ENCODE measurements at places on chromosomes 4 and X.
A peak's percentile ranks its signal among the peaks of the same experiment; 100 is the strongest.

- DNase-seq, result no peak
Observed at GRCh38 chr4:120005076-120005475, 61.6 kb downstream of the MAD2L1 start.

DNA sequence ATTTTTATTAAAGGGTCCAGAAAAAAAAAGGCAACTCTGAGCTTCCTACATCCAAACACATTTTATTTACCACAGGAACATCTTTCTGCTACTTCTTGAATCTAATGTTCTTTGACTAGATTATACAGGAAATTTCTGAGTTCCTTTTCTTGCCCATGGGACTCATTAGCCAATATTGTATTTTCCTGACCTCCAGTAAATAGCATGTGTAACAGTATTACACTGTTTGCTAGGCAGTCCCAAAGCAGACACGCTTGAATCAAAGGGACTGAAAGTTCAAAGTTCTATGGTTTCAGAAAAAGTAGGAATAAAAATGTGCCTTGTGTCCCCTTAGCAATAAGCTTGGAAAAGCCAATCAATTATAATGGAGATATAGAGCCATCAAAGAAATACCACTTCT lies 57.4 kb downstream of the MOSPD2 start:
- DNase-seq, result no peak

DNA sequence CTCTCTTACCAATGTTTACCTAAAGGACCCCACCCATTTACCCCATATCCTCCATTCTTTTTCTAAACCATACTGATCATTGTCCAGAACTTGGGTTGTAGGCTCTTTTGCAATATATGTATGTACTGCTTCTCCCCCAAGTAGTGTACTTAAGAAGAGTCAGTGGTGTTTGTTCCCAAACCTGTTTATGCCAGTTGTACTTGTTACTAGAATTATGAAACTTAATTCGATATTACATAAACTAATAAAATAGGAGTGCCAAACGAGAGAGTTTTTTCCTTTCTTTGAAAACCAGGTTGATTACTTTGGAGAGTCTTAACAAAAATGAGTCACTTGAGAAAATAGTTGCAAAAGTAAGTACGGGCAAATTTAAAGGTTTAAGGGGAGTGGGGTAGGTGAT lies 96.3 kb downstream of the GEMIN8 start:
- DNase-seq, result no peak

DNA sequence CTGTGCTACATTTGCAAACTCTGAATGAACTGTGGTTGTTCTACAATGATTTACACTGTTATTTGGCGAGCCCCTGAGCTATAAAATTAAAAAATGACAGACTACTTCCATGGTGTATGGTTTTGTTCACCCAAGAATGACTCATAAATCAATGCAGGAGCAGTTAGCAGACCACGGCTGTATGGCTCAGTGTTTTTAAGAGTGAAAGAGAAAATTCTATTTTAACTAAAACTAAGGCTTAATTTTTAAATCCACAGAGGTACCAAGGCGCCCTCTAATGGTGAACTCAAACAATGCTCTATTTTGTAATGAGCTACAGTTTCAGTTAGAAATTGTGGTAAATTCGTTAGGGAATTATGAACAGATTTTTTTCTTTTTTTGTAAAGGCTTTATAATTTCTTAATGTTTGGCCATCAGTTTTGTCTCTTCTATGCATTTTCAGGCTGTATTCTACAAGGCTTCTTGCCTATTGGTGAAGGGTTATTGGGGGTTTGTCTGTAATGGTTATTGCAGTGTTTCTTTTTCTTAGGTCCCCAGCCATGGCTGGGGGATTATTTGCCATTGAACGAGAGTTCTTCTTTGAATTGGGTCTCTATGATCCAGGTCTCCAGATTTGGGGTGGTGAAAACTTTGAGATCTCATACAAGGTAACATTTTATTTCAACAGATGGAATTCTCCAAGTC lies 32.5 kb downstream of the HMGB2 start:
- peak; percentile 76 for DNase-seq

DNA sequence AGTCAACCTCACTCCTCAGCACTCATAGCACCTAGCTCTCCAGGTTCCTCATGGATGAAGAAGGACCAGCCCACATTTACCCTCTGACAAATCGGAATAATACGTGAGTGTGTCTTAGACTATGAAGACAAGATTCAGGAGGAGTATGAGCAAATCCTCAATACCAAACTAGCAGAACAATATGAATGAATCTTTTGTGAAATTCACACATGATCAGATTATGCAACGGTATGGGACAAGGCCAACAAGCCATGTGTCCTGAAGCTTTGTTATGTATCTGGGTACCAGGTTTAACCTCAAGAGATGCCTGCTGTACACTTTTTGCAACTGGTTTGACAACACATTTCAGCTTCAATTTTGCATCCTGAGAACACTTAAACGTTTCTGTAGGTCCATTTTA lies 300.1 kb downstream of the OPHN1 start:
- no peak for DNase-seq

- DNase-seq, result no peak
Observed at GRCh38 chrX:112874175-112874574, 33.5 kb upstream of the AMOT start.

DNA sequence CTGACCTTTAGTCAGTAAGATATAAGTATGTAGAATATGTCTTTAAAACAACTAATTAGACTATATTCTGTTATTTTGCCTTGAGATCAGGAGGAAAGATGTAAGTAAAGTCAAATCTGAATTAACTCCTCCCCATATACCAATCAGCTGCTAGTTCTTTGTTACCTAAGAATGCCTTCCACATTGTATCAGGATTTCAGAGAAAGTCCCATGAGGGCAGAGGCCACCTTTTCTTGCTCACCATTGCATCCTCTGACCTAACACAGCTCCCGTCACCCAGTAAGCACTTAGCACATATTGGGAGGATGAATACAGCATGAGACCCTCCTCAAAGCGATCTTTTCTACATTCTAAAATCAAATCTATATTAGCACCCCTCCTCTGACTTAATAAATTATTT lies 87.0 kb downstream of the COL25A1 start:
- DNase-seq, result no peak

DNA sequence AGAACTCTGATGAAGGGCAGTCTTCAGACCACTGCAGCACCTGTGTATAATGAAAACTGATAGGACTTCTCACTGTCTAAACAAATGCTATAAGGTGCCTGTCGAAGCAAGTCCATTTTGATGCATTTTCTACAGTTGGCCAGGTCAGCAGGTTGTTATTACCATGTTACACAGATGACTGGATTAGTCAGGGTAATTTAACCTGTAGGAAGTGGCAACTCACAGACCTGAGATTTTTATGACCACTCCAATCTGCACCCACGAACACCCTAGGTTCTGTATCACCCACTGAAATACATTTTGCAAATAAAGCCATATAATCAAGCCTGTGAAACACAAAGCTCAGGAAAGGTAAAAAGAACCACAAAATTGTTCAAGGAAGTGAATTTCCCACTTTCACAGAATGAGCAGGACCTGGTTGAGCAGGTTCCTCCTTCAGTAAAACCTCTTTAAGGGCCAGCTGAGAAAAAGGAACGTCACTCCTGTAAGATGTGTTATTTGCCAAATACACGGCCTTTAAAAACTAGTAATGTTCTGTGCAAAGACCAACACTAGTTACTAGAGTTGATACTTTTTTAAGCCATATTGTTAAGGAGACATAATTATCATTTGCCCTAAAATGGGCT lies 12.7 kb downstream of the MAML3 start:
- no peak for DNase-seq

DNA sequence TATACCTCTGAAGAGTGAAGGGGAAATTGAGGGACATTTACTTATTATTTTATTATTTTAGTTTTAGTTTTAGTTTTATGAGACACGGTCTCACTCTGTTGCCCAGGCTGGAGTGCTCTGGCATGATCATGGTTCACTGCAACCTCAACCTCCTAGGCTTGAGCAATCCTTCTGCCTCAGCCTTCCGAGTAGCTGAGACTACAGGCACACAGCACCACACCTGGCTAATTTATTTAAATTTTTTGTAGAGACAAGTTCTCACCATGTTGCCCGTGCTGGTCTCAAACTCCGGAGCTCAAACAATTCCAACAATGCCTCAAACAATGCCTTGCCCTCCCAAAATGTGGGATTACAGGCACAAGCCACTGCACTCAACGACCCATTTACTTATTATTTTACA lies 68.4 kb upstream of the BMP2K start:
- peak; percentile 25 for DNase-seq

DNA sequence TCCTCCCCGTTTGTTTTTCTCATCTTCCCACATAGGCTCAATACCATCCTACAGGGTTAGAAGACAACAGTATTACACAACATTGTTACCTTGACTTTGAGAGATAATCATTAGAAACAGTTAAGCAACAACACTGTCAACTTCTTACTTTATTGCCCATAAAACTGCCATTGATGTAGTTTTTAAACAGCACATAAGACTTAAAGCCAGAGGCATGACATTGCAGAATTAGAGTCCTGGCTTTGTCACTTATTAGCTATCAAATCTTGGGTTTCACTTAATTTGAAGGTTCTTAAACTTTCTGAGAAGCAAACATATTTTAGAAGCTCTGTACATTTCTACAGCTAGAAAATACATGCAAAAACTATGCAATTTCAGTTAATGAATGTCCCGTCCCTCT lies 41.8 kb downstream of the EIF4E start:
- DNase-seq, result no peak

DNA sequence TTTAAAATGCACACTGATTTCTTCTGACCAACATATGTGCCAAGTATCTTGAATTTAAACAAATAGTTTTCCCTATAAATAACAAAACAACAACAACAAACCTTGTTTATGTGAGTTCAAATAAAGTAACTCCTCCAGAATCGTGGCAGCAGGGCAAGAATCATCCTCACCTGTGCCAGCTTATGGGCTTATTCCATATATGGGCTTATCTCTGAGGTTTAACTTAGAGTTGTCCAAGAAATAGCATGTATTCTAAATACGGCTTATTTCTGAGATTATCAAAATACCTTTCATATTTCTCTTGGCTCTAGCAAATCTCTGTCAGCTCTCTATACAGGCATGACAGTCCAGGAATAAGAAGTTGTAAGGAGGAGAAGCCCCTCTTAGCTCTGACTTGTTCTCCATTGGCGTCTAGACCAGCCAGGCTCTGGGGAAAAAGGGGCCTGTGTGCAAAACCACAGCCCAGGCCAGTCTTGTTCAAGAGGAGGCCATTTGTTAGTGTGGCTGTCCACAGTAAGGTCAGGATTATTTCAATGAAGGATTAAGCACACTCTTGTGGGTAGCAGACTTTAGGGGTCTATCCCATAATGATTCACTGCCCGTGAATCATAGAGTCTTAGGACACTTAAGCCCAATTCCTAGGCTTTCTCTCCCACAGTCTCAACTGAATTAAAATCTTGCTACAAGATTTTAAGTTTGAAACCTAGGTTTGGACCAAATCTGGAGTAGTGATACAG lies 63.2 kb downstream of the FRAS1 start:
- no peak for DNase-seq

GRCh38 chrX:136572030-136572429 lies 40.0 kb downstream of the VGLL1 start:
- DNase-seq, result no peak

- no peak for DNase-seq
Observed at GRCh38 chrX:17597327-17597726, 140.0 kb upstream of the SCML1 start.

GRCh38 chrX:13703135-13703534 lies 14.2 kb downstream of the RAB9A start:
- DNase-seq, result no peak

GRCh38 chr4:138297743-138298405 lies 55.7 kb upstream of the SLC7A11 start:
- DNase-seq, result no peak

DNA sequence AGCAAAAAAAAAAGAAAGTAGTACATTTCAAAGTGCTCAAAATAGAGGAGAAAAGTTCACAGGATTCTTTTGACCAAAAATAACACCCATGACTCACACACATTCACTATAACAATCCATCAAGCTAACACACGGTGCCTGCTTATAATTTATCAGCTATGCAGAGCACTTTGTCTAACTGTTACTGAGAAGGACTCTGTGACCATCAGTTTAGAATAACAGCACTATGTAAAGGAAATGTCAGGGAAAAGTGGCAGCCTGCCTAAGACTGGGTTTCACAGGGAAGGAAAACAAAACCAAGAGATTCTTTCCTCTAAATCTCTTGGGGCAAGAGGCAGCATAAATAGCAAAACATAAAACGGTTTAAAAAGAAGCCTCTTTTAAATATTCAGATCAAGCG lies 54.8 kb downstream of the CCDC149 start:
- no peak for DNase-seq

DNA sequence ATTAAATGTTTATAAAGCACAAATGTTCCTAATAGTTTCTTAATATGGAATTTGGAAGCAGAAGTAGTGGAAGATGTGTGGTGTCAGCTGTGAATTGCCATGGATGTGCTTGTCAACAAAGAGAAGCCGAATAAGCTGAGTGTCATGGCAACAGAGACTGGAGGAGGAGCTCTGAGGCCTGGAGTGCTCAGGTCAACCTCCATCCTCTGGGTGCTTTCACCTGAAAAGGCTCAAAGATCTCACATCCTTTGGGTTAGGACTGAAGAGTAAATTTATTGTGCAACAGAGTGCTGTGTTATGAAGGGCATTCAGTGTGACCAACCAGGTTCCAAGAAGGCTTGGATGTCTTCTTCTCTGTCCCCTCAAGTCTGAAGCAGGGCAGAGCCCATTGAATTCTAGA lies 18.7 kb downstream of the SGMS2 start:
- no peak for DNase-seq

- no peak for DNase-seq
Observed at GRCh38 chr4:80452768-80453167, 117.2 kb downstream of the CFAP299 start.

DNA sequence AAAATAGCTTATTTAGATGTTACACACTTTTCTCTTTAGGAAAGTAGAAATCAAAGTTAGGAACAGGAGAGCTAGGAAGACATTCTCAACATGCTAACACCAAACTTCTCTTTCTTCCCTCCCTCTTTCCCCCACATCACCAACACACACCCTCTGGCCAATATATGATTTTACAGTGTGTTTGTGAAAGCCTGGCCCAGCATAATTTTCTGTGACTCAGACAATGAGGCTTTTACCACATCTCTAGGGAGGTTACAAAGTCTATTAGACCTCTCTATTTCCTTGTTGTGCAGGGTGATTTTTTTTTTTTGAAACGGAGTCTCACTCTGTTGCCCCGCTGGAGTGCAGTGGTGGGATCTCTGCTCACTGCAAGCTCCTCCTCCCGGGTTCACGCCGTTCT lies 189.9 kb downstream of the AASDH start:
- DNase-seq, result no peak

GRCh38 chrX:150362599-150363481 lies at the start of gene MAMLD1:
MAMLD1 (plus strand) TSS chrX:150363317; CDS start chrX:150445517, 82,200 bp downstream.
- DNase-seq, result peak; percentile 68

GRCh38 chr4:173161311-173161710 lies 7.3 kb upstream of the GALNT7 start:
- DNase-seq, result no peak

- DNase-seq, result no peak
Observed at GRCh38 chr4:16029262-16029661, 54.6 kb downstream of the PROM1 start.

DNA sequence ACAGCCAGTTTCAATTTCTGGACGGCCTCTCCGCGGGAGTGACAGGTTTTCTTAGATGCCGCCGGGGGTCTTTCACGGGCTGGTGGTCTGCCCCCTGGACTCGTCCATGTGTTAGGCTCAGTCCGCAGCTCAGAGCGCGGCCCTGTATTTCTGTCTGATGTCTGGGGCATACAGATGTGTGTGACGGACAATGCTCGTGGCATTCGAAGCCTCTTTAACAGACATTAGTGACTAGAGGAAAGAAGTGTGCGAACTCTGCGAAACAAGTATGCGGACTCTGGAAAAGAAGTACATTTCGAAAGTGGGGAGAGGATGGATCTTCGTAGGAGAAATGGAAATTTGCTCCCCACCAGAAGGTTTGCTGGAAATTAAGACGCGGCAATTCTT lies 793 bp upstream of the DCUN1D4 start:
- peak; percentile 31 for DNase-seq

Data from ACHN (cell line).